GM12865 (cell line): ENCODE measurements at places on chromosomes 7 and 10.

DNA sequence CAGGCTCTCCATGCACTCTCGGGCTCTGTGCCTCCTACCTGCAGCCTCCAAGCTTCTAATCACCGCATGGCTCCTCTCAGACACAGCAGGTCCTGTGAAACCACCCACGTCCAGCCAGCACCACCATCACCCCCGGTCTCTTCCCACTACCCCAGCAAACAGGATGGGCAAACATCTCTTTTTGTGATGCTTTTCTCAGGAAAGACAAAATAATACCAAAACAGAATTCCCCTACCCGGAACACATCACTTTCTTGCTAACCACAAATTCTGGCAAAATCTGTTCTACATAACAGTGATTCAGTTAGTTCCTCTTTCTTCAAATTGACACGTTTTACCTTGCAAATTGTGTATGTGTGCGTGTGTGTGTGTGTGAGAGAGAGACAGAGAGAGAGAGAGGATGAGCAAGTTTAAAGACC lies 6.5 kb downstream of the SNX8 start:
- peak; percentile 78 for DNase-seq

- DNase-seq: no peak
Observed at GRCh38 chr7:128121711-128122530, 90.7 kb upstream of the LRRC4 start.

DNA sequence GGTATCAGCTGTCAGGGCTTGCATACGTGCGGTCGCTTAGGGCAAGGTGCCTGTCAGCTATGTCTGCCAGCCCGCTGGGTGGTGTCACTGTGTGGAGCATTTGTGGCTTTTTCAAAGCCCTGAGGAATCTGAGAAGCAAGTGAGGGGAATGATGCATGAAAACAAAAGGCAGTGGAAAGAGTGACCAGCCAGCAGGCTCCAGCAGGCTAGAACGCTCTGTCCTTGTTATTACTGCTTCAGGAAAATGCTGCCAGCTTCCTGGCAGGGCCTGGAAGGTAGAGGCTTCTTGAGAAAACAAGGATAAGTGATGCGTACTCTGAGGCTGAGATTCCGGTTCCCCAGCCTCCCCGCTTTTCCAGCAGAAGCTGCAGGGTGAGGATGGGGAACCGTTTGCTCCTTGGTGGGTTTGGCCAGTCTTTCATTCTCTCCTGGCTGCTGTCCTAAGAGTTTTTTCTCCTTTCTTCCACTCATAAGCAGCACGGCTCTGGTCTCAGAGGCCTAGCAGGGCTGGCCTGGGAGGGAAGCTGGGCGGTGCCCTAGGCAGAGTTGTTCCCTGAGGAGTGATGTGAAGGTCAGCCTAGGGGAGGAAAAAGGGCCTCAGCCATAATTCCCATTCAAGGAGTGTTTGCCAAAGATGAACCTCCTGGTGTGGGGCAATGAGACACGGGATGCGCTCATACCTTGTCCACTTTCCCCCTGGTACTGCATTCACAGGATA lies 42.8 kb upstream of the MKLN1 start:
- no peak for DNase-seq

- no peak for DNase-seq
Observed at GRCh38 chr7:157129200-157129599, 9.5 kb upstream of the UBE3C start.

DNA sequence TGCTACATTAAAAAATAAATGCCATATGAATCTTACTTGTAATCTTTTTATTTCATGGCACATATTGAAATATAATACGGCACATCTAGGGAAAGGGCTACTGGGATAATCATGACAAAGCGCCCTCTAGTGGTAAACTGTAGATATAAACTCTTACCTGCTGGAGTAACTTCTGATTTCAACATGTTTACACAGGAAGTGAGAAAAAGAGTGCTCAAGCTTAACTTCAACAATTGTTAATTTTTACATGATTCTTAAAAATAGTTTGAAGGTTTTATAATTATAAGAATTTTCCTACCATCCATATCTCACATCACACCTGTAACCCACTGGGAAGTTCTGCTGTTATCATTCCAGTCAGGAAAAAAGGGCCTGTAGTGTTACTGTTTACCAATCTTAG lies 2.0 kb upstream of the HEPACAM2 start:
- DNase-seq: peak; percentile 73

- no peak for DNase-seq
Observed at GRCh38 chr10:635088-635861, 54.2 kb downstream of the DIP2C start.

GRCh38 chr7:82410461-82410860 lies 33.1 kb downstream of the CACNA2D1 start:
- DNase-seq: no peak

GRCh38 chr10:49320191-49320590 lies 21.2 kb downstream of the C10orf71 start:
- no peak for DNase-seq

GRCh38 chr10:124676416-124677062 lies 67.6 kb downstream of the FAM53B start:
- no peak for DNase-seq

DNA sequence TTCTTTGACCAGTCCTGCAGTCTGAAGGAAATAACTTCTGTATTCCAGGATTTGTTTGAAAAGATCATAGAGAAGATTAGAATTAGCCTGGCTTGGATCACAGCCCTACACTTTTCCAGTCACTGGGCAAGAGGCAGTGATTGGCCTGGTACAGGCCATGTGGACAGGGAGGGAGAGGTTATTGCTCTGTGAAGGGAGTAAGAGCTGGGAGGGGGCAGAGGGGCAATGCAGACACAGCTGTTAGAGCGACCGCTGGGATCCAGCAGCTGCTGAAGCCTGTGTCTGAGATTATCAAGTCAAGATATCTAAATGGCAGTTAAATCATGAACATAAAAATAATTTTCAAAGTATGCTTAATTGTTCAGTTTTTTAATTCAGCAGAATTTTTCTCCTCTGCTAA lies 257.3 kb downstream of the SDK1 start:
- no peak for DNase-seq

DNA sequence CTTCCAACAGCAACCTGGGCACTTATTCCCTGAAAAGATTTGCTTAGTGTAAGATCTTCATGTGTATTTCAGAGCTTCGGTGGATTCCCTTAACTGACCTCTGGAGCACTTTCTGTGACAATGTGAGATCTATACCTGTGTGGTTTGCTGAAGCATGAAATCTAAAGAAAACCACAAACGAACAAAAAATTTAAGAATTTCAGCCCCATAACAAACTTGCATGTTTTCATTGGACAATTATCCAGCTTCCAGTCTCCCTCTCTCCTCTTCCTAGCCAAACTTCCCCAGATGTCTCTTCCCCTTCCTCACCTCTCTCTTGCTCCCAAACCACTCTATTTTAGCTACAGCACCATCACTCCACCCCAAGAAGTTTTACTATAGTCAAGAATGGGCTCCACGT lies 279.9 kb upstream of the SORCS1 start:
- no peak for DNase-seq

GRCh38 chr10:23702977-23703414 lies 264.1 kb downstream of the OTUD1 start:
- DNase-seq: peak; percentile 74

GRCh38 chr7:11458736-11459483 lies 373.1 kb downstream of the THSD7A start:
- no peak for DNase-seq

DNA sequence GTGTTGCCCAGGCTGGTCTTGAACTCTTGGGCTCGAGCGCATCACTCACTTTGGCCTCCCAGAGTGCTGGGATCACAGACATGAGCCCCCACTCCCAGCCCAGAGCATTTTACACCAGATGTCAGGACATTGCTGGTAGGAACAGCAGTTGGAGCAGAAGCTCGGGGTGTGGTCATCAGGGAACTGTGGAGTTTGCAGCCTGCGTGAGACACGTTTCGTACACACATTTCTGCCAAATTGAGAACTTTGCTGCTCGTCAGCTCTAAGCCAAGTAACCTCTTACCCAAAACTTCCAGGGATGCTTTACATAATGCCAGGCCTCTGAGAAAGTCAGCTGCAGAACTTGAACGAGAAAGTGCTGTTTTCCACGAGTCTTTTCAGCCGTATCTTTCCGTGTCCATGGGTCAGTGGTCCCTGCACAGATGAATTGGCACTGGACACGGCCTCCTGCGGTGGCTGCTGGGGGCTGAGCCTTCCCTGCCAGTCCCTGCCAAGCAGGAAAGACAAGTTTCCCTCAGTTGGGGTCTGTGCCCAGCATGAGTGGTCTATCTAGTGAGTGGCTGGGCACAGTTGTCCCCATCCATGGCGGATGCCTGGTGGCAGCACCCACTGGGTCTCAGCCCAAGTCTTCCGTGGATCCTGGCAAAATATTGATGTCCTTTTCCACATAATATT lies 54.4 kb downstream of the DNAJB6 start:
- no peak for DNase-seq

DNA sequence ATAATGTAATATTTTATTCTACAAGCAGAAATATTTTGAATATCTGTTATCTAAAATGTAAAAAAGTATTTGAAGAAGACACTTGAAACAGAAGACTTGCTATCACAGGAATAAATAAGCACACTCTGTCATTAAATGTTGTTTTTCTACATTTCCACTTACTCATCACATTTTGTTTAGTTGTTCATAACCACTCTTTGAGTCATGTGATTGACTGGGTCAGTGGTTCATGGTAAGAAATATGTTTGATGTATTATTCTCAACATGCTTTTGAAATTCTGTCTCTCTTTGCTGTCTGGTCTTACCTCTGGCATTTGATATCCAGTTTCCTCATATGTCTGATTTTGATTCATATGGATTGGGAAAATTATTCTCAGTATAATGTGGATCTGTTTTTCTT lies 171.8 kb downstream of the SUGCT start:
- no peak for DNase-seq

- no peak for DNase-seq
Observed at GRCh38 chr10:48589266-48589665, 15.6 kb downstream of the ARHGAP22 start.

GRCh38 chr10:7937315-7937945 lies 117.1 kb upstream of the GATA3 start:
- DNase-seq: no peak

GRCh38 chr10:113199459-113199858 lies 249.4 kb downstream of the TCF7L2 start:
- no peak for DNase-seq

DNA sequence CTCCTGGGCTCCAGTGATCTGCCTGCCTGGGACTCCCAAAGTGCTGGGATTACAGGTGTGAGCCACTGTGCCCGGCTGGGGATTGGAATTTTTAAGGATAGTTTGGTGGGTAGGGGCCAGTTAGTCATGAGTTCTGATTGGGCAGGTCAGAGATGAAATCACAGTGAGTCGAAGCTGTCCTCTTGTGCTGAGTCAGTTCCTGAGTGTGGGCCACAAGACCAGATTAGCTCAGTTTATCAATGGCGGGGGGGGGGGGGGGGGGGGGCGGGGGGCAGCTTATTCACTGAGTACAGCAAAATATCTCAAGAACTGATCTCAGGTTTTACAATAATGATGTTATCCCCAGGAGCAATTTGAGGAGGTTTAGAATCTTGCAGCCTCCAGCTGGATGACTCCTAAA lies 11.6 kb upstream of the ERCC6 start:
- no peak for DNase-seq

DNA sequence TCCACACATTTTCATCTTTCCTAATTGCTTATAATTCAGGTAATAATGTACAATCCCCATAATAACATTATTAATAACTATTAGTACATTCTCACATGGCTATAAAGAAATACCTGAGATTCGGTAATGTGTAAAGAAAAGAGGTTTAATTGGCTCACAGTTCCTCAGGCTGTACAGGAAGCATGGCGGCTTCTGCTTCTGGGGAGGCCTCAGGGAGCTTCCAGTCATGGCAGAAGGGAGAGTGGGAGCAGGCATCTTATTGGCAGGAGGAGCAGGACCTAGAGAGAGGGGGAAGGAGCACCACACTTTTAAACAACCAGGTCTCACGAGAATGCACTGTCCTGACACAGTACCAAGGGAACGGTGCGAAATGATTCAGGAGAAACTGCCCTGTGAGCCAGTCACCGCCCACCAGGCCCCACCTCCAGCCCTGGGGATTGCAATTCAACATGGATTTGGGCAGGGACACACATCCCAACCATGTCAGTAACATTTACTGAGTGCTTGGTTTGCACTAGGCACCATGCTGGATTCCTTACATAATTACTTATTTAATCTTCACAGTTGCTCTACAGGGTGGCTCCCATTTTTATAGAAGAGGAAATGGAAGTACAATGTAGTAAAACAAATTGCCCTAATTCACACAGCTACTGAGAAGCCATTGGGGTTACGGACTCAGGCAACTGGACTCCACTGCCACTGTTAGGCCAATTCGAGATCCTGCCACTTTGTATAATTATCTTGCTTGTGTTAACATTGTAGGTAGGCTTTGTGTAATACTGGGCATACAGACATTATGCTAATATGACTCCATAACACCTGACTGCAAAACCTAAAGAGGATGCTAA lies 8.7 kb upstream of the ESYT2 start:
- DNase-seq: no peak

DNA sequence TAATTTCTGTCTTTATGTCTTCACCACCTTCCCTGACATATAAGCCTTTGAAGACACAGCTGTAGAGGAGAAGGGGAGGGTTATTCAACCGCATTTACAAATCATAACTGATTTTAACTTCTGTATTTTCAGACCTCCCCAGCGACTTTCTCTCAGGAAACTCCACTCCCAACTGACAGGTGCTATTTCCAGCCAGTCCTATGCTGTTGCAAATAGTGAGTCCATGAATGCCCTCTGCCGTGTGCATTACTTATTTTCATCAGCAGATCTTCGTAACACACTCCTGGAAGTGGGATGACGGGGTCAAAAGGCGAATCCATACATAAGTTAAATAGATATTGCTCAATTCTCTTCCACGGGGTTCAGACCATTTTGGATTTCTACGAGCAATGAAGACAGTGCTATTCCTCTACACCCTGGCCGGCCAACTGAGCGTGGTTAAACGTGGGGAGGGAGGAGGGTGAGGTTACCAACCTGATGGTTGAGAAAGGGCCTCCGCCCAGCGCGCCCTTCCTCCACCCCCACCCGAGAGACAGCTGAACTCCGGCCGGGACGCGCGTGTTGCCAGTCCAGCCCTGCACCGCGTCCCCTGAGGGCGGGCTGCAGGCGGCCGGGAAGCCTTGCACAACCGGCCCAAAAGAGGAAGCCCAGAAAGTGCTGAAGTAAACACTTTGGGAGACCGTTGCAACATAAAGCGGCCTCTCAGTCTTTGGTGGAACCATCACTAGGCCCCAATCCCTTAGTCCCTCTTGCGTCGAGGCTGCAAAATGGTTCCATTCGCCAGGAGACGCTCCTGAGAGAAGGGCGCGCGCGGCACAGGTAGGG lies at the start of gene APBB1IP:
APBB1IP (plus strand) TSS at position 705 of the 825 bp plus-strand sequence. CDS start 53,986 bp downstream, outside the sequence.
- DNase-seq: peak; percentile 88

- no peak for DNase-seq
Observed at GRCh38 chr10:88946965-88947590, 5.5 kb downstream of the ACTA2 start.
